ENCODE measurements at places on chromosomes 1 and 21. TPM values are rescaled to one million over a fixed set of nuclear protein-coding genes. Genes with fewer than 3 reads are reported as not detected.

GRCh38 chr1:68331117-68331865 lies 99.0 kb upstream of the WLS start:
- no peak for DNase-seq
- no peaks in the 10 kb centered on the region for H3K36me3 ChIP-seq
- H3K4me3 ChIP-seq = no peak overlapping the region
- no peaks in the 10 kb centered on the region for H3K4me1 ChIP-seq
- no peaks in the 10 kb centered on the region for H3K27me3 ChIP-seq

DNA sequence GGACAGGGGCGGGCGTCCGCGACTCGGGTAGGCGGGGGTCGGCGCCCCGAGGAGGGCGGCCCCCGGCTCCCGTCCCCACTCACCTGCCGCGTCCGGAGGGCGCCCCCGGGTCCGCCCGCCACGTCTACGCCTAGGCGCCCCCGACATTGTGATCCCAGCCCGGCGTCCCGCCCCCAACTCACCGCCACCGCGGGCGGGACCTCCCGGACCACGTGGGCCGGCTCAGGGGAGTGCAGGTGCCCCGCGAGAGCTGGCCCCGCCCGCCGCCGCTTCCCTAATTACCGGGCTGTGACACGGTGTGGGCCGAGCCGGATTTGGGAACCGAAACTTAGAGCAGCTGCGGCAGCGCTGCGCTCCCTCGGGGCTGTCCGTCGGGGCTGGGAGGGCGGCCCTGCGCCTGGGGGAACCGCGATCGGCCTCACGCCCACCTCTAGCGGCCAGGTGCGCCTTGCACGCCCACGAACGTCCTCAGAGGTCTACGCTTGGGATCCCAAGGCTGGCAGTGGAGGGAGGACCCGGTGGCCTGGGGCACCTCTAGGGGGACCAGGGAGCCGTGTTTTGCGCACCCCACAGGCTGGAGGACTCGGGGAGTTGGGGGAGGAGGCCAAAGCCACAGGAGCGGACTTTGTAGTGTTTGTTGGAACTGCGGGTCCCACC lies 521 bp upstream of the NADK start:
- peaks cover 31% of the 10 kb centered on the region for H3K4me1 ChIP-seq
- no peaks in the 10 kb centered on the region for H3K27me3 ChIP-seq
- H3K36me3 ChIP-seq = no peaks in the 10 kb centered on the region
- H3K27ac ChIP-seq = peak overlapping the region; percentile 74

- peak within 1 kb of the TSS; percentile 70 for H3K27ac ChIP-seq
- peak within 1 kb of the TSS; percentile 3 for H3K4me3 ChIP-seq
- H3K4me1 ChIP-seq = no peaks in the 10 kb centered on the region
- DNase-seq = peak; percentile 93
Measured at GRCh38 chr1:155859234-155859829, at the start of gene SYT11. SYT11 (plus strand) TSS chr1:155859567; CDS start chr1:155859762, 195 bp downstream.

GRCh38 chr21:45578811-45579381 lies 36.7 kb upstream of the SLC19A1 start:
- no peak for DNase-seq
- no peak overlapping the region for H3K4me3 ChIP-seq
- no peaks in the 10 kb centered on the region for H3K4me1 ChIP-seq
- H3K27ac ChIP-seq = no peak overlapping the region
- no peaks in the 10 kb centered on the region for H3K27me3 ChIP-seq

DNA sequence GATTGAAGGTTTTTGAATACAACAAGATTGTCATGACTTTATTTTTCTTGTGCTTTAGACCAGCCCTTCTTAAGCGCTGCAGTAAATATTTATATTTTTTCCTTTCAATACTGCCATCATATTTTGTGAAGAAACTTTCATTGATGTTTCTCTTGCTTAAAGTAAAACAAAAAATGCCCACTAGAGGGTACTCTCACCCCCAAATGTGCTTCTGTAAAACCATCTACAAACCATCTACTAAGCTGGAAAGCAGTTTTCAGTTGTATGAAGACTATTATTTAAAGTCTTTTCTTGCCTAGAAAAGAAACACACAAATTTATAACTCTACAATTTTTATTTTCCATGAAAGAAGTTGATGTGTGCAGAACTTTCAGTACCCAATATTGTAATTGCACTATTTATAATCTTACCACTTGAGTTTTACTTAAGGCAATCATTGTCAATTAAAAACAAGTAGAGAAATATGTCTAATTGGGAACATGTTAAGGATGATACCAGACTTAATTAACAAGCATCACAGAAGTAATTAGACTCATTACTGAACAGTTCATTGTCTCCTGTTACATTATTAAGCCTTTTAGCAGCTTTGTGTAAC lies 10.7 kb downstream of the LEPR start:
- peaks cover 29% of the 10 kb centered on the region for H3K36me3 ChIP-seq
- no peak for DNase-seq
- H3K27me3 ChIP-seq = no peaks in the 10 kb centered on the region
- no peak overlapping the region for H3K4me3 ChIP-seq
- H3K4me1 ChIP-seq = no peaks in the 10 kb centered on the region

Gene RHD
- polyA plus RNA-seq = not detected

- H3K27me3 ChIP-seq = no peaks in the 10 kb centered on the region
- no peak for DNase-seq
- no peaks in the 10 kb centered on the region for H3K36me3 ChIP-seq
- no peaks in the 10 kb centered on the region for H3K4me1 ChIP-seq
- no peak overlapping the region for H3K27ac ChIP-seq
- H3K4me3 ChIP-seq = no peak overlapping the region
Measured at GRCh38 chr1:205258719-205259118, 31.0 kb downstream of the TMCC2 start.

Gene RNU1-1
- polyA plus RNA-seq = not detected

GRCh38 chr1:7111853-7112252 lies 326.6 kb downstream of the CAMTA1 start:
- no peak overlapping the region for H3K27ac ChIP-seq
- no peaks in the 10 kb centered on the region for H3K36me3 ChIP-seq
- H3K4me1 ChIP-seq = no peaks in the 10 kb centered on the region
- no peaks in the 10 kb centered on the region for H3K27me3 ChIP-seq
- H3K4me3 ChIP-seq = no peak overlapping the region
